H54 (cell line): ENCODE measurements at places on chromosomes 2 and 18.

DNA sequence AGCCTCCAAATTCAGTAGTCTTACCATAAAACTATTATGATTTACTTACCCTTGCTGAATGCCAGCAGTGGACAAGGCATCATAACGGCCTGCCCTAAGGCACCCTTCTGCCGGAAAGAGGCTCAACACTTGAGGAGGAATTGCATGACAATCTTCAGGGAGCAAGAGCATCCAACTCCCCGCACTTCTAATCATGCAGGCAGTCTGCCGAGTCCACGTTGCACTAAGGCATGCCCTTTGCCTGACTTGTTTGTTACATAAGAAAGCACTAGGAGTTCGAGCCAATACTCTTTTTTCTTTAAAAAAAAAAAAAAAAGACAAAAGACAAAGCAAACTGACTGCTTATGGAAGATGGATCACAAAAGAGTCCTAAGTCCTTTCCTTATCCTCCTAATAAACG, 17.9 kb upstream of the SPTBN1 start:
- DNase-seq, result no peak

- DNase-seq, result no peak
Measured at GRCh38 chr2:516944-517343, 160.3 kb downstream of the TMEM18 start.

GRCh38 chr2:168552450-168552856, 96.4 kb downstream of the CERS6 start:
- DNase-seq, result no peak

DNA sequence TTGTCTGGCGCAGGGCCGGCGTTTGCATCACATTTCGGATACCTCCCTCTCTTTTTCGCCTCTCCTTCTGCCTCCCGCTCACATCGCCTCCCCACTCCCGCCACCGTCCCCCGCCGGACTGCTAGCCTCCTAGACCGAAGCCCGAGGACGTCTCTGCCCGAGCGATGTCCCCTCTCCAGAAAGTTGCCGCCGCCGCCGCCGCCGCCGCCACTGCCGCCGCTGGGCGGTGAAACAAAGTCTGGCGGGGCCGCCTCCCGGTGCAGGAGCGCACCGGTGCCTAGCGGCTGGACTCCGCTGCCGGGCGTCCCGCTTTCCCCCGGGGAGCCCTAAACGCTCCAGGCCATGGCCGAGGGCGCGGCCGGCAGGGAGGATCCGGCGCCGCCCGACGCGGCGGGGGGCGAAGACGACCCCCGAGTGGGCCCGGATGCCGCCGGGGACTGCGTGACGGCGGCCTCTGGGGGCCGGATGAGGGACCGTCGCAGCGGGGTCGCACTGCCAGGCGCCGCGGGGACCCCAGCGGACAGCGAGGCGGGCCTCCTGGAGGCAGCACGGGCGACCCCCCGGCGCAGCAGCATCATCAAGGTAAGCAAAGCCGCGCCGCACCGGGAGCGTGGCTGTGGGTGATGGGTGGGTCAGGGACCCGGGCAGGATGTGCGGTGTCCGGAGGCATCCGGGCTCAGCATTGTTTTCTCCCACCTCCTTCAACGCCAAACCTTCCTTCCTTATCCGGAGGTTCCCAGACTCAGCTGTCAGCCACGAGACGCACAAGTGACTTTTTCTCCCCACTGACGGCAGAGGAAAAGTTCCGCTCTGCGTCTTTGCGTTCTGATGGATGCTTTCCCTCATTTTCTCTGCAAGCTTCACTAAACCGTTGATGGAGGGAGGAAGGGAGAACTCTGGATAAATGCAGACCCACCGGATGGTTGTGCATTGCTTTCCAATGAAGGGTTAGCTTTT, 643 bp downstream of the PLCL1 start:
- no peak for DNase-seq

DNA sequence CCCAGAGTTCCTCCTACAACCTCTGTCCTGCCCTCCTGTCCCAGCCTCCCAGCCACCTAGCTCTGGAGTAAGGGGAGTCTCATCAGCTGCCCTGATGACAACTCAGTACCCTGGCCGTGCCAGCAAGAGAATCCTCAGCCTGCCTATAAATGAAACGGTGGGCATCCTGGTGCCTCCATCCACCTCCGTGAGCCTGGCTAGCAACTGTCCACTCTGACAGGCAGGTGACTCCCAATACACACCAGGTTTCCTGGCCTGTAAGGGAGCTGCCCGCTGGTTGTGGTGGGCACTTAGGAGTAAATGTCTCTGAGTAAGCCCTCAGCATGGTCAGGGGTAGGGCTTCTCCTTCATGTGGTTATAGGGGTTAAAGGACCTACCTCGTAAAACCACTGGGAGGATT, 81.5 kb downstream of the XDH start:
- no peak for DNase-seq

DNA sequence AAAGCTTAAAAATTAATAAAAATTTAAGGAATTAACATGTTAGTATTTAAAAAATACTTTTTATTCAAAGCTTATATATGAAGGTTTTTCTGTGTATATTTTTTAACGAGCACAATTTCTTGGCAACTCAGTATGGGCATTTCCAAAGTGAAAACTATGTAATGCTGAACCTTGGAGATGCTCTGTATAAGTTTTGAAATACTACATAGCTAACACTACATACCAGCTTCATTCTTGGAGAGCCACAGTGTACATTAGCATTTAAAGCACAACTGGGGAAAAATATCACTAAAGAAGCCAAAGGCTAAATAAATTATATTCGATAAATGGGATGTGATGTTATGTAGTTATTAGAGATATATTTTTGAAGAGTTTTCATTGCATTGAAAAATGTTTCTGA, 446.5 kb downstream of the CCDC85A start:
- no peak for DNase-seq
